ENCODE measurements at places on chromosomes 5 and 9. TPM values are rescaled to one million over a fixed set of nuclear protein-coding genes. Genes with fewer than 3 reads are reported as not detected.
A peak's percentile ranks its signal among the peaks of the same experiment; 100 is the strongest.

GRCh38 chr9:32248189-32248712 lies 136.2 kb upstream of the ACO1 start:
- no peak for DNase-seq

DNA sequence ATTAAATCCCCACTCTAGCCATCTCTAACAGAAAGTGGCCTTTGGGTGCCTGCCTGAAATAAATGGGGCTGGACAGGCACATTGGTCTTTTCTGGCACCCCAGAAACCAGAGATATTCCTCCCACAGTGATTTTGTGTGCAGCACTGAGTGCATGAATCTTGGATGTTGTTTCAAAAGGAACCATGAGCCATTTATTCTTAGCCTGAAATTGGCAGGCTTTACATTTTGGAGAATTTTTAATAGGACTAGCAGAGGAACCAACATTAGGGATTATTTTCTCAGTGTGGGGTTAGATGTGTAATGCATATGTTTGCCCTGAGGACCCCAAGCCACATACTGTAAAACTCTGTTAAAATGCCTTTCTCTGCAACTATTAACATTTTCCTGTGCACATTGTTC lies 451.3 kb downstream of the NFIB start:
- DNase-seq: no peak

The ARHGAP26 gene
- 1.7 TPM for total RNA-seq

- DNase-seq: peak; percentile 68
These were observed 3.4 kb downstream of the LMNB1 start for GRCh38 chr5:126780165-126780827.

GRCh38 chr5:96957254-96958049 lies 21.6 kb downstream of the LNPEP start:
- no peak for DNase-seq

The ELL2 gene
- 15.2 TPM for total RNA-seq

Measured in H4 (cell line).